ENCODE measurements at places on chromosomes 2 and 18. TPM values are rescaled to one million over a fixed set of nuclear protein-coding genes. Genes with fewer than 3 reads are reported as not detected.

The OTOS gene
- total RNA-seq, result not detected

The EPHA4 gene
- total RNA-seq, result 0.54 TPM

The SMAD7 gene
- 28.9 TPM for total RNA-seq

The OST4 gene
- total RNA-seq, result 523 TPM

The HS6ST1 gene
- 14.0 TPM for total RNA-seq

The FBXO36 gene
- total RNA-seq, result 1.1 TPM

The NLRC4 gene
- total RNA-seq, result not detected

The FN1 gene
- total RNA-seq, result 158 TPM

The LBX2 gene
- 4.6 TPM for total RNA-seq

The CASP10 gene
- 2.5 TPM for total RNA-seq

The PRSS56 gene
- 0.16 TPM for total RNA-seq

The SMIM21 gene
- not detected for total RNA-seq

The CHRNG gene
- total RNA-seq, result not detected

The PAX8 gene
- total RNA-seq, result 0.77 TPM

The ANKRD53 gene
- 0.07 TPM for total RNA-seq

The ZBTB14 gene
- 8.7 TPM for total RNA-seq

The ERICH2 gene
- not detected for total RNA-seq

The TAF4B gene
- total RNA-seq, result 5.3 TPM

The CD207 gene
- not detected for total RNA-seq

The KIAA2012 gene
- not detected for total RNA-seq

The KLHL41 gene
- 0.20 TPM for total RNA-seq

The HNMT gene
- total RNA-seq, result 0.28 TPM

The MAB21L4 gene
- 0.15 TPM for total RNA-seq

The BCL11A gene
- 0.04 TPM for total RNA-seq

The DOK6 gene
- total RNA-seq, result not detected

The NEUROD1 gene
- not detected for total RNA-seq

The KATNAL2 gene
- total RNA-seq, result 0.75 TPM

The COL4A3 gene
- total RNA-seq, result 0.45 TPM

The CLEC4F gene
- total RNA-seq, result not detected

The KCNG2 gene
- not detected for total RNA-seq

The TUBA4B gene
- 0.26 TPM for total RNA-seq

The EVX2 gene
- total RNA-seq, result not detected

The GPR55 gene
- total RNA-seq, result not detected

The TRIM43 gene
- total RNA-seq, result 0.05 TPM

The CERKL gene
- total RNA-seq, result 0.30 TPM

The VIT gene
- not detected for total RNA-seq

The PROM2 gene
- not detected for total RNA-seq

The BCL2L11 gene
- 12.5 TPM for total RNA-seq

The ABCG5 gene
- total RNA-seq, result not detected

The KIF5C gene
- 0.42 TPM for total RNA-seq

The FRZB gene
- 0.07 TPM for total RNA-seq

The SLC23A3 gene
- total RNA-seq, result 0.62 TPM

The SLC11A1 gene
- total RNA-seq, result 0.28 TPM

The HJURP gene
- total RNA-seq, result 87.6 TPM

The TMEM247 gene
- not detected for total RNA-seq

The C1D gene
- total RNA-seq, result 36.0 TPM

The CAVIN2 gene
- 11.9 TPM for total RNA-seq

The RGPD6 gene
- 12.1 TPM for total RNA-seq

The SLC5A7 gene
- total RNA-seq, result not detected

The OR6B2 gene
- not detected for total RNA-seq

The GPR155 gene
- total RNA-seq, result 0.28 TPM

The TIMM21 gene
- 64.3 TPM for total RNA-seq

The FOXD4L1 gene
- 0.31 TPM for total RNA-seq

The CYBRD1 gene
- total RNA-seq, result 38.6 TPM
